Psoas muscle (tissue), 8 donors: ENCODE measurements at places on chromosomes 1 and 21.
A peak's percentile ranks its signal among the peaks of the same experiment; 100 is the strongest.

GRCh38 chr1:36365381-36365780 is 20.3 kb downstream of the STK40 start:
- DNase-seq: peak; percentile 66

DNA sequence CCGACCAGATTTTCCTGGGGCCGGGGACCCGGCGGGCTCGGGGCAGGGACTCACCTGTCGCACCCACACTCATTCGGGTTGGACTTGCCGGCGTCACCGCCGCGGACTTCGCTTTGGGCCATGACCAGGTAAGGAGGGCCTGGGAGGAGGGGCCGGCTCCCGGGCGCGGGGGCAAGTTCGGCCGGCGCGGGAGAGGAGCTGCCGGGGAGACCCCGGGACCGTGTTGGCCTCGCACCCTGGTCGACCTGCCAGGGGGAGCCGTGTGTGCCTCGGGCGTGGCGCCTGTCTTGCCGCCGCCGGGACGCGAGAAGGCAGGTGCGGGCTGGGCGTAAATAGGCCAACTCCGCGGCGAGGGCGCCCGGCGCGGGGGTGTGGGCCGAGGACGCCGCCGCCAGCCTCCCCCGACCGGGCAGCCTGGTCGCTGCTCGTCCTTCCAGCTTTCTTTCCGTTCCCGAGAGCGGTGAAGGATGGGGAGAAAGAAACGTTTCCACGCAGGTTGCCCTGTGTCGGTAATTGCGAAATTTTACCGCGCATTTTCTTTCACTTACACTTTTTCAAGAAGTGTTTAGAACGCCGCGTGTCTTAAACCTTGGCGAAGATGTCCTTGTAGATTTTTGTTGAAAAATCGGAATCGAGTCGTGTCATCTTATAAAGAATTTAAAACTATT is 558 bp downstream of the USP1 start:
- DNase-seq: peak; percentile 51

DNA sequence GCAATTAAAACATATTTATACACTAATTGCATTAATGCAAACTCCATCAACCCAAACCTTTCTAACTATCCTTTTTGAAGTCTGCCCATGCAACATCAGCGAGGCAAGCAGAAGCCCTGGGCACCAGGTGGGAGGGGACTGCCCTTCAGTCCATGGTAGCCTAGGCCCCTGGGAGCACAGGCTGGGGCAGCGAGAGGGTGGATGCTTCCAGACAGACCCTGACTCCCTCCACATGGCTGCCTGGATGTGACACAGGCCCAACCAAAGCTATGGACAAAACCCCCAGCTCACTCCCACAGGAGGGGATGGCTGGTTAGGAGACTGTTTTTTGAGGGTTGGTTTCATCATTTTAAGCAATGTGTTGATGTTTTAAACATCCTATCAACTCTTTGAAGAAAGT is 17.8 kb upstream of the LRRC47 start:
- no peak for DNase-seq

DNA sequence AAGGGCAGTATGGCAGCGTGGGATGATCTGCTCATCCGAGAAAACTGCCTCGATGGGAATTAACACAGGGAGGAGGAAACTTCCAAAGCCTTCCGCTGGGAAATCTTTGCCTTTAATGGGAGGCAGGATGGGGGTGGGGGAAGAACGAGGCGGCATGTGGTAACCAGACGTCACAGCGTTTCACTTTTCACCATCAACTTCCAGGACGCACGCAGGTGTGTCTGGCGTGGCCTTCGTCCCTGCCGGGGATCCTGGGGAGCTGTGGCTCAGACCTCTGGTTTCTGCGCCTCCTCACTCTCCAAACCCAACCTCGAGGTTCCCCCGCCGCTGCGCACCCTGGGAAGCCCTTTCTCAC is 282 bp downstream of the RSPH1 start:
- DNase-seq: no peak

GRCh38 chr1:109995536-109995935 is 11.0 kb downstream of the AHCYL1 start:
- no peak for DNase-seq

DNA sequence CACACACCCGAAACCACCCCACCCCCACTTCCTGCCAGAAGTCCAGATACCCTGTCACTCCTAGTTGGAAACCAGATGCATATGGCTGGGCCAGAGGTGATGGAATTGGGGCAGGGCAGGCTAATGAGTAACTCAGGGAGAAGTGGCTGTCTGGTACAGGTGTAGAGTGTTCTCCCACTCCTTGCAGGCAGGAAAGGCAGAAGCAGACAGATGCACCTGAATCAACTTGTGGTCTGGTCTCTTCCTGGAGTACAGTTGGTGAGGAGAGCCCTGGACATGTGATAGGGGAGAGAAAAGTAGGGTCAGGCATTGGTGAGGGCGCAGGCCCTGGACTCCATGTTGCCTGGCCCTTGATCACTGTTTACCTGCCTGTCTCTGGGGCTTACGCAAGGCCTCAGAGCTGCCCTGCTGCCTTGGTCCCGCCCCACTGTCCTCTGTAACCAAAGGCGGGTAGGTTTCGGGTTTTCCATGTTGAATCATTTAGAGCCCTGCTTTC is 2.5 kb downstream of the CGN start:
- no peak for DNase-seq

DNA sequence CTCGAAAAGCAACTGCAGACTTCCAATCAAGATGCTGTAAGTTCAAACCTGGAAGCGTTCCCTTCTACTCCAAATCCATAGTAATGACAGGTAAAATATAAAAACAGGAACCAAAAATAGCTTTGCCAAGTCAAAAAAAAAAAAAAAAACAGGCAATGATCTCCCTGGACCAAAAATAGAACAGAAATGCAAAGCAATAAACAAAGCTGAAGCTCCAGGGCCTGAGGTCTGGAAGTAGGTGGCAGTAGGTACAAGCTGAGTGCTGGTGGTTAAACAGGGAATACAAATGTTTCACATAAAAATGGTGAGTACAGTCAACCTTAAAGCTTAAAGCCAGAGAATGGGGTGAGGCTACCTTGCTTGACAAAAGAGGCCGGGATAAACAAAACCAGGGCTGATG is 610.8 kb downstream of the SMYD3 start:
- DNase-seq: no peak

DNA sequence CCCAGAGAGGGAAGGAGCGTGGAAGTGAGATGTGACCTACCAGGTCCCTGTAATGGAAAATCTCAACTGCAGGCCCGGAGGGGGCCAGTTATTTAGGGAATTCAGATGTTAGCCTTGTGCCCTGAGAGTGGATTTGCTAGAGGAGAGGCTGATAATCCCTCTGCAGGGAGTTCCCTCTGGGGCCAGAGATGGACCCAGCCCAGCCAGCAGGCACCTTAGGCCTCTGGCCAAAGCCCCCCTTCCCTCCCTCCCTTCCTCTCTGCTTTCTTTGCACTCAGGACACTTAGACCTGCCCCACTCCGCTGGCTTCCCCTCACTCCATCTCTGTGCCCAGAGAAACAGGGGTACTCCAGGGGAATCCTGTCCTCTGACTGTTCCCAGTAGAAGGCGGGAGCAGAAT is 1.5 kb upstream of the ATP1A2 start:
- DNase-seq: no peak

DNA sequence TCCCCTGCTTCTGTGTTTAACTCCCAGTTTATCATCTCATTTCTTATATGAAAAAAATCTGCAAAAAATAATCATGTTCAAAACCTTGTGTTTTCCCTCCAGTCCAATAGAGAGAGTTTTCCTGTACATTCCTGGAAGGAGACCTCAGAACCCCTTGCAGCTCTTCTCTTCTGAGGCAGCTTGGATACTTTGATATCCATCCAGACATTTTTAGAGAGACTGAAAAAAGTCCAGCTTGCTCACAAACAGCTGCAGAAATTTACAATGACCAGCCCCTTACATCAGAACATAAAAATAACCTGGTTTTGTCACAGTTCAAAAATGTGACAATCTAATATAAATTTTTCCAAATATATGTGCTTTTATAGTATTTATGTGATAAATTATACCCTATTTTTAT is 73.3 kb upstream of the C1orf115 start:
- DNase-seq: no peak

GRCh38 chr21:22019766-22020165 is 1021.6 kb downstream of the NCAM2 start:
- DNase-seq: no peak

DNA sequence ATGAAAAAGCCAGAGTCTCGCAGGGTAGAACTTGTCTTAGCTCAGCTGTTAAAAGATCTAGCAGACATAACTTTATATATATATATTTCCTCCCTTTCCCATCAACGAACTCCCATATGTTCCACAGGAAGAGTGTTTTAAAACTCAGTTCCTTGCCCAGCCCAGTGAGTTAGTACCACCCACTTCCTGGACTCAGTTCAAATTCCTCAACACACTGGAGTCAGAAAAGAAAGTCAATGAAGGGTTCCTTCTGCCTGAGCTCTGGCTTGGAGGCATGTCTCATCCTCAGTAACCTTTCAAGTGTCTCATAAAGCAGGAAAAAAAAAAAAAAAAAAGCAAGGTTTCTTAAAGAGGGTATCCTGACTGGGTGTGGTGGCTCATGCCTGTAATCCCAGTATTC is 15.6 kb downstream of the TPM3 start:
- DNase-seq: no peak

DNA sequence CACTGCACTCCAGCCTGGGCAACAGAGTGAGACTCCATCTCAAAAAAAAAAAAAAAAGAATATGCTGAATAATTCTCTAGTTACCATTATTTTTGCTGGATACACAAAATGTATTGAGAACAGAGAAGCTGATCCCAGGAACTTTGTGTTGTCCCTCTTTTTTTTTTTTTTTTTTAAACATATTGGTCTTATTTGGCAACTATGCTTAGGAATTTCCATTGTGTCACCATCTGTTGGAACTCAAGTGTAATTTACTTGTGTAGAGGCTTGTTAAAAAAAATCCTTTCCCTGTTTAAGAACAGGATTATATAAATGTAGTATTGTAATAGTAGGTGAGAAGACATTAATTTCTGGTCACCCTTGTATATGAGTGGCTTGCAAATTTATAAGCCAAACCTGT is 28.6 kb downstream of the CAMSAP2 start:
- no peak for DNase-seq

DNA sequence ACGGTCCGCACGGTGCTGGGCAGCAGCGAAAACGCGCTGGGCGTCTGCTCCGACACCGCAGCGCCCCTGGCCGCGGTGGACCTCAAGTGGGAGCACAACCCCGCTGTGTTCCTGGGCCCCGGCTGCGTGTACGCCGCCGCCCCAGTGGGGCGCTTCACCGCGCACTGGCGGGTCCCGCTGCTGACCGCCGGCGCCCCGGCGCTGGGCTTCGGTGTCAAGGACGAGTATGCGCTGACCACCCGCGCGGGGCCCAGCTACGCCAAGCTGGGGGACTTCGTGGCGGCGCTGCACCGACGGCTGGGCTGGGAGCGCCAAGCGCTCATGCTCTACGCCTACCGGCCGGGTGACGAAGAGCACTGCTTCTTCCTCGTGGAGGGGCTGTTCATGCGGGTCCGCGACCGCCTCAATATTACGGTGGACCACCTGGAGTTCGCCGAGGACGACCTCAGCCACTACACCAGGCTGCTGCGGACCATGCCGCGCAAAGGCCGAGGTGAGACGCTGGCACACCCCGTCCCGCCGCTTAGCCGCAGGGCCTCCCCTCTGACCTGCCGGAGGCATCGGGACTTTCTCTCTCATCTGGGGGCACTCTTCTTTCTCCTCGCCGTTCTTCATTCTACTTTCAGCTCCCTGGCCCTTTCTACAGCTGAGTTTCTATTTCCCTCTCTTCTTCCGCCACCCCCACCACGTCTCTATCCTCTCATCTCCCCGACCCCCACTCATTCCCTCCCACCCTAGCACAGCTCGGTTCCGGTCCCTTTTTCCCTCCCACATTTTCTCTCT is 1.0 kb downstream of the NPR1 start:
- DNase-seq: no peak

DNA sequence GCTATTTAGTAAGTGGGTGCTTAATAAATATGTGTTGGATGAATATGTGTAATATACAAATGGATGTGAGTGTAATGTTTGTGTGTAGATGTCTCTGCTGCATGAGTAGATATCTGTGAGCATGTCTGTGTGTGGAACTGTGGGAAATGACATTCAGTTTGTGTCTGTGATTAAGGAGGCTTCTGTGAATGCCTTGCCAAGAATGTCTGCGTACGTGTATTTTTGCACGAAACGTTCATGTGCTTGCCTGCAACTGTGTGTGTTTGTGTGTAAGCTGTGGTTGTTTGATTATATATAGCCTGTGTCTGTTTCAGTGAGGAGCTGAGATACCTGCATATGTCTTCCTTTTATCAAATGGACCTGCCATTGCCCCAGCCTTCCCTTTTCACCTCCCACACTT is 13.8 kb downstream of the DMBX1 start:
- DNase-seq: no peak

DNA sequence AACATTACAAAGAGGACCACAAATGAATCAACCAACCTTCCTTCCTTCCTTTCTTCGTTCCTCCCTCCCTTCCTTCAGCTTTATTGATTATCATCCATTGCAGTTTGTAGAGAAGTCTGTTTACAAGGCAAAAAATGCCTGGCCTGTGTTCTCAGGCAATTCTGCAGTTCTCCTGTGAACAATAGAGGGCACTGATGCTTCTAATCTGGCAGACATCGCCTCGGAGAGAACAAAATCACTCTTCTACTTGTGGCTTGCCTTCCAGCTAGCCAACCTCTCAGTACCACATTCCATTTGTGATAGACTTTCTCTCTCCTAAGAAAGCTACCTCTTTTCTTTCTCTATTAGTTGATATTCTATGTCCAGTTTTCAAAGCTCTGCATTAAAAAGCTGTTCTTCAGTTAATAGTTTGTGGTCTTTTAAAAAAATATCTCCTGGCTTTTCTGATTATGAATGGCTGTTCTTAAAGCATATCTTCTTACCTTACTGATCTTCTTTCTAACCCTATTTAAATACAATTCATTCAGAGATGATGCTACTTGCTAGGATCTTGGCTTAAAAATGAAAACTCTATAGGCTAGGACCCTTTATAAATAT is 26.9 kb upstream of the ESRRG start:
- no peak for DNase-seq

DNA sequence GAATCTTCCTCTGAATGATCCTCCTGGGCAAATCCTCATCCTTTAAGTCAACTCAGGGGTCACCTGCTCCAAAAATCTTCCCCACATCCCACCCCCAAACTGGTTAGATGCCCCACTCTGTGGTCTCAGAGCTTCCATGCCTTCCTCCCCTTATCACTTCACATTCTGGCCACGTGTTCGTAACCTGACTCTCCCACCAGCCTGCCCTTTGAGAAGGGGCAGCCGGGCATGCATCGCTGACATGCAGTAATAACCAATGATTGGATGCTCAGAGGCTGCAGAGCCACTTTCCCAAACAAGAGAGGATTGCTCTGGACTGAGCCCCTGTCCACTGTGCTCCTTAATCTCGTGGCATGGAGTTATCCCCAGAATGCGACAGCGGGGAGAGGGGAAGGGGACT is 7.0 kb downstream of the LELP1 start:
- no peak for DNase-seq

DNA sequence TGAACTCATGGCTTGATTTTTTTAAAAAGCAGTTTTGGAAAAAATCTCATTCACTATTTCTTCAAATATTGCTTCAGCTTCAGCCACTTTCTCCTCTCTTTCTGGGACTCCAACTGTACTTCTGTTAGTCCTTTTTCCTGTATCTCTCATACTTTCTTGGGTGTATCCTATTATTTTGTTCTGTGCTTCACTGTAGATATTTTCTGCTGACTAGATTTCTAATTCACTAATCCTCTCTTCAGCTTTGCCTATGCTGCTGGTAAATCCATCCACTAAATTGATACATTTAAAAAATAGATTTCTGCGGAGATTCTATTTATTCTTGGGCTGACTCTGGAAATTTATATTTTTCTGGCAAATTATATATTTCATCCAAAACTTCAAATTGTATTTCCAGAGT is 4.9 kb upstream of the KCNE2 start:
- DNase-seq: no peak
